ENCODE measurements at places on chromosomes 7 and 10.

- DNase-seq = no peak
These were observed 42.2 kb downstream of the ZWINT start for GRCh38 chr10:56318816-56319215.

- DNase-seq = no peak
These were observed 67.7 kb downstream of the NSUN6 start for GRCh38 chr10:18583575-18584270.

DNA sequence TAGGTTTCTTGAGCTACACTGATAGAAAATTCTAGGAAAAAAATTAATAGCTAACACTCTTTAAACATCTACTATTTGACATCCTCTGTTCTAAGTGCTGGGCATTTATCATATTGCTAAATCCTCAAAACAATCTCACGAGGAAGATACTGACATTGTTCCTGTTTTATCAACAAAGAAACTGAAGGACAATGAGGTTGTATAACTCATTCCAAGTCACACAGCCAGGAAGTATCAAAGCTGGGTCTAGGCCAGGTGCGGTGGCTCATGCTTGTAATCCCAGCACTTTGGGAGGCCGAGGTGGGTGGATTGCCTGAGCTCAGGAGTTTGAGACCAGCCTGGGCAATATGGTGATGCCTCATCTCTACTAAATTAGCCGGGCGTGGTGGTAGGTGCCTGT, 51.6 kb upstream of the IL6 start:
- DNase-seq = no peak

GRCh38 chr7:132247995-132248618, 328.2 kb downstream of the PLXNA4 start:
- no peak for DNase-seq

- DNase-seq = no peak
These were observed 7.0 kb downstream of the AIMP2 start for GRCh38 chr7:6015917-6016652.

DNA sequence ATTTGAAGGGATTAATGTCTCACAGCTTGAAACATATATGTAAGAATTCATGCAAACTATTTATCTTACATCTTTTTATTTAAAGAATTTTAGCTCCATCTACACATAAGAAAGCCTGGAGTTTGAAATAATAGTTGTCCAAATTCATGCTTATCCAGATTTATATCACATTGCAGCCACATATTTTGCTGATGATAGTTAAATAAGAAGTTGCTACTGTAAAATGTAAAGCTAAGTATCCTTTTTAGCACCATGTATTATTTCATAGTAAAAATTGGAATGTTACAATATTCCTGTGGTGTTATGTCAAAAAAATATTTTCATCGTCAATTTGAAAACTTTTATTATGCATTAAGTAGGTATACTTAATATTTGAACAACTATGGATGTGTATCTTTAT, 27.3 kb upstream of the UMAD1 start:
- no peak for DNase-seq

- no peak for DNase-seq
These were observed 89.9 kb upstream of the LSM8 start for GRCh38 chr7:118094044-118094443.

DNA sequence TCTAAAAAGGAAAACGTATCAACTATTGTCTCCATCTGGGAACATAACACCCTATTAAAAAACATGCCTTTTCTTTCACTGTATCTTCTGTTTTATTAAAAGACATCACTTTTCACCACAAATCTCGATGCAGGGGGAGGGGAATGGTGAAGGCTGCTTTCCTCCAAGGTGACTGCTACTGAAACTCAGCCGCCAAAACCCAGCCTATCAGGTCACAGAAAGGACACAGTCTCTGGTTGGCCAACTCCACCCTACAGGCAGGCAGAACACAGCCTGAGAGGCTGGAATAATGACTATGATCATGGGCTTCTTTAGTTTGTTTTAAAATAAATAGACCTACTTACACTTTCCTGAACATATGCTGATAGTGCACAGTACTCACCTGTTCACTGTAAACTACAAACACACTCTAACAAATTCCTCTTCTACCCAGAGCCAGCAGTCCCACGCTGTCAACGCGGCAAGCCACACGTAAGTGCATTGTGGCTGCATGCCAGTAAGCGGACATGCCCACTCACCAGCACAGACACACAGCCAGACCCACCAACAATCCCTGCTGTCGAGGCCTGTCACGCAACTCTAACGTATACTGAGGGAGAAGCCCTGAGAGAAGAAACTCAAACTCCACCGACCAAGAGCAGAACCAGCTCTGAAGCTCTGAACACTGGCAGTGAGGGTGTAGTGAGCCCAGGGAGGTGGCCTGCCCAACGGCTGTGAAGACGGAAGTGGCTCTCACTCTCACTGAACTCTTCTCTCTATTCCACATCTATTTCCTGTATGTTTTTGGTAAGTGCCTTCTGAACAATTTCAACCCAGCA, 41.8 kb downstream of the NCAPG2 start:
- no peak for DNase-seq

DNA sequence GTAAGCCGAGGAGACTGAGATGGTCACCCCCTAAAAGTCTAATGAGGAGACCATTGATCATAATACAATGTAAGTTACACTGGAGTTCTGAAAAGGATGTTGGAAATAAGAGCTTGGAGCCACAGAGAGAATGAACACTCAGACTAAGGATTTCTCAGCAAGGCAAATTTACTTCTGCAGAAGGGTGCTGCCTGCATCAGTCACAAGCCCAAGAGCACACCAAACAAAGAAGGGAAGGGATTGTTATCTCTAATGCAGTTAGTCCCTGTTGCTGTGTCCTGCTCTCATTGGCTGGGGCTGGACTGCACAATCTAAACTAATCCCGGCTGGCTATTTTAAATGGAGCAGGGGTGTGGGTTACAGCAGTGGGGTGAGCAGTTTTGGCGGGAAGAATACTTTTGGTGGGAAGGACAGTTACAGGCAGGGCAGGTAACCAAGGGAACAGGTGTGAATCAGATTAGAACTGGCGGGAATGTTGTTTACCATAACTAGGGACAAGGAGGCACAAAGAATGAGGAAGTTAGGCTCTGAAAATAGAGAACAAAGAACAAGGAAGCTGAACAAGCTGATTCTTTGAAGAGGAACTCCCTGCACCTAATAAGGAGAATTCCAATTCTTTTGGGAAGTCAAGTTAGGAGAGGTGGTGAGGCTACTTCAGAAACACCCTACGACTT, 30.3 kb upstream of the TRIM24 start:
- no peak for DNase-seq

DNA sequence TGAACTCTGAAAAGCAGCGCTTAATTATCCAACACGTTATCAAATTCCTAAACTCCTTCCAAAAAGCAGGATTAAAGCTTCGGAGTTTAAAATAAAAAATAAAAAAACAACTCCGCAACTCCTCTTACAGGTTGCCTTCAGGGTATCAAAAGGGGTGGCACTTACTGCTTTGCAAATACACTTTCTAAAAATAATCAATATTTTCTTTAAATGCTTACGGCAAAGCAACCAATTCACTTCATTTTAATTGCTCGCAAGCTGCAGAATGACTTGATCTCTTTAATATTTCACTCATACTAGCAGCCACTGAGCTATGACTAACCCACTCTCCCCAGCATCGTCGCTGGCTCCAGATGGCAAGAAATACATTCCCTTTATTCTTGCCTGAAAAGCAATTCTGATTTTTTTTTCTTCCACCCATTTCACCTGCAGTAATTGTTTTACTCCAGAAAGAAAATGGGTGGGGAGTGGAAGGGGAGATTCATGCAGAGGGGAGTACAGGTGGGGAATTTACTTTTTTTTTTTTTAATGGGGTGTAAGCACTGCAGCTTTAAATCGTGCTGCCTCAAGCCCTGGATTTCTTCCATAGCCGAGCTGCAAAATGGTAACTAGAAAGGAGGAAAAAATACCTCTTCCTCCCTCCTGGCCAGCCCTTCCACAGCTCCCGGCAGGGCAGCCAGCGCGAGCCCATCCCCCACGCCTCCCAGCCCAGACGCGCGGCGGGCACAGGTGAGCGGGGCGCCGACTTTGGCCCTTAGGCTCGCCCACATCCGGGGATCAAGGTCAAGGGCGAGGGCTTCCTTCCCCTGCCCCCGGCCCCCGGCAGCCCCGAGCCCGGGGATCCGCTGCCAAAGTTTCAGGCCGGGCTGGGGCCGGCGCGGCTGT, 54.2 kb upstream of the FHIP2A start:
- no peak for DNase-seq

- DNase-seq = no peak
These were observed 70.9 kb downstream of the AMZ1 start for GRCh38 chr7:2758673-2759616.

- DNase-seq = no peak
These were observed 386.5 kb upstream of the ANKRD30A start for GRCh38 chr10:36738738-36739431.

- DNase-seq = no peak
These were observed 323.3 kb downstream of the CRPPA start for GRCh38 chr7:16098058-16098457.

GRCh38 chr10:4352414-4352961, 473.5 kb upstream of the AKR1E2 start:
- DNase-seq = no peak

DNA sequence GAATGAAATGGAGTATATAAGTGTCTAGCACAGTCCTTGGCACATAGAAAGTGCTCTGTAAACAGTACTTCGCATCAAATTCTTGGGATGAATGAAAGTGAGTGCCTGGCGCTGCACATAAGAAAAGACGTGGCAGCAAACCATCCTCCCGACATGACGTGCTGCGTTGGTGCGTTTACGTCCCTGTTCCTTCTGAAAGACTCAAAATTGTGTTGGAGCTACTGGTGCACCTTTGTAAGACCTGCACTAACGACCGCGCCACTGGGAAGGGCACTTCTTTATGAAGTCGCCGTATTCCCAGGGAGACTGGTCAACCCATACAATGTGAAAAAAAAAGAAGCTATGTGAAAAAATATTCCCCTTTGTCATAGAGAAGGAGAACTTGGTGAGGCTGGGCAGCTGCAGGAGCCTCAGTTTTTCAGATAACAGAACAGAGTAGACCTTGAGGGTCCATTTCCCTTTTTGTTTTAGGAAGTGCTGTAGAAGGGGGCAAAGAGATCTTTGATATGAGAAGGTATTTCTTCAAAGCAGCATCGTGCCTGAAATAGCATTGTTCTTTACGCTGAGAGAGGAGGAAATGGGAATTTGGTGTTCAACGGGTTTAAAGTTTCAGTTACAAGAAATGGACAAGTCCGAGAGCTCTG, 91.7 kb downstream of the PTPRE start:
- DNase-seq = no peak

GRCh38 chr7:11818281-11818680, 13.7 kb downstream of the THSD7A start:
- DNase-seq = no peak

DNA sequence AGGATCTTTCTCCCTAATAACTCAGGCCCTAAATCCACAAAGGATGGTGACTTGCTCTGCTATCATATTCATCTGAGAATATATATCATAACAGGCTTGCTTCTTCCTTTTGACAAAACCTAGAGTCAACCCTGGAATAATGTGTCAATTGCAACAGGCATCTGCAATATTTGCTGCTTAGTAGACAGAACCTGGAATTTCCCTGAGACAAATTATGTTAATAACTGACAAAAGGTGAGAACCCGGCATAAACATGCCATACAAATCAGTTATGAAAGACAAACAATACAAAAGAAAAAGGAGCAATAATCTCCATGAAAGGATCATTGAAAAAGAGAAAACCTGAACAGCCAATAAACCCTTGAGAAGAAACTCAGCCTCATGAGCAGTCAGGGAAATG, 114.5 kb upstream of the CDCA7L start:
- DNase-seq = no peak

DNA sequence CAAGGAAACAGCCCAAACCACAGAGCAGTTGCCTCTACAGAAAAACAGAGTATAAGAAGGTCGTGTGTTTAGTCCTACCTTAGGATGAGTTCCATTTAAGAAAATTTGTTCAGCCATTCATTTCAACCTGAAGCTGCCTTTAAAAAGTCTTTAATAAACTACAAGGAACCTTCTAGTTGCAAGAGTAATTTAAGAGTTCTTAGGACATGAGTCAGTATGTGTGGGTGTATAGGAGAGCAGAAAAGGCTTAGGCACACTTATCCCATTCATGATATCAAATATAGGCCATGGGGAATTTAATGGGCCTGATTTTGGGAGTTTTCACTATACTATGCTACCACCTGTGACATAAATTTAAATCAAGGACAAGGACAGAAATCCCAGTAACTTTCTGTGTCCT, 496.8 kb downstream of the TFEC start:
- DNase-seq = no peak

- no peak for DNase-seq
These were observed 63.0 kb downstream of the HOXA1 start for GRCh38 chr7:27032839-27033238.

- DNase-seq = no peak
These were observed 5.0 kb downstream of the CD36 start for GRCh38 chr7:80643336-80643915.

DNA sequence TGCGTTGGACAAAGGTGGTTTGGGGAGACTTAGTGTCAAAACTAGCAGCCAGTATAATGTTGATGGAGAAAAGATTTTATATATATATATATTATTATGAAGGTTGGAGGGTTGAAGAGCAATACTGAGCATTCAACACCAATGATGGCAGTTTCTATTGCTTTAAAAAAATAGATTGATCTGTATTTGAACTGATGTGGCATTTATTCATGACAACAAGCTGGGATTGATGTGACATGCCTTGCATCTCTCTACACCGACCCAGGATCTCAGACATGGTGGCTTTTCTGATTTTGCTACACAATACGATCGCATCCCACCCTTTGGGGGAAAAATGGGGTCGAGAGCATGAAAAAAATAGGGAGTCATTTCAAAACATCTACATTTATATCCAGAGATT, 175.4 kb downstream of the POU6F2 start:
- DNase-seq = no peak

DNA sequence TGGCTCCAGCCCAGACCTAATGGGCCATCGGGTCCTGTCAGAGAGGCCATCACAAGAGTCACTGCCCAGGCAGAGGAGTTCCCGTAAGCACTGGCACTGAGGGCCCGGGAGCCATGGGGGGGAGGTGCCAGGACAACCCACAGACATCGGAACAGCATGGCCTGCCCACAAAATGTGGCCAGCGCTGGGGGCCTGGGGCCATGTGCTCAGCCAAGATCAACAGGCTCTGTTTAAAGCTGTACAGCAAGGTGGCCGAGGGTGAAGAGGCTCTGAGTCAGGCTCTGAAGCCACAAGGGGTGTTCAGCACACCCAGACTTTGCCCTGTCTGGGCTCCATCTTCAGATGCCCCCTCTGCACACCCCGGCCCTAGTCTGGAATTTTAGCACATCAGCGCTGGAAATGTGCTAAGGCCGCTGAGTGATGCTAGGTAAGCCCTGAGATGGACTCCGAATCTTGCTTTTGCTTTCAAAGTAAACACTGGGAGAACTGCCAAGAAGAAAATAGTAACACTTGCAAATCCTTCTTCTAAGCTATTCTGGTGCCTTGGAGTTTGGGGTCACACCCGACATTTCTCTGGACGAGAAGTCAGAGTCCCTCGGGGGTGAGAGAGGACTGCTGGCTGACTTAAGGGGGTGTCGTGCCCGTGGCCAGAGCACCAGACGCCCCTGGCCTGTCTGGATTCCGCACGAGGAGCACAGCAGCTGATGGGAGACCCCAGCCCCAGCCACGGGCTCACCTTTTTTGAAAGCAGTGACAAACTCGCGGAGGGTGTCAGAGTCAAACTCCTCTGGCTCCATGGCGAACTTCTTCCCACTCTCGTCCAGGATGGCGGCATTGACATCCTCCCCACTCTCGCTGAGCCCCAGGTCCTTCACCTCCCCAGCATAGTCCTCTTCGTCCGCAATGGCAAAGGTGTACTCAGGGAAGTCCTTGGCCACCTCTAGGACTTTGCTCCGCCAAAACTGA, 23.6 kb downstream of the PDIA4 start:
- DNase-seq = no peak

- DNase-seq = peak; percentile 37
These were observed 185.2 kb upstream of the ITGB1 start for GRCh38 chr10:33143160-33143728.

Measured in stimulated activated CD4-positive, alpha-beta T cell treated with anti-CD3 and anti-CD28 coated beads, Interleukin-12 subunit alpha, Interleukin-12 subunit beta, amount 100 ng/mL, for 48 hours (primary cell).